ENCODE measurements at places on chromosomes 12 and 14.
A peak's percentile ranks its signal among the peaks of the same experiment; 100 is the strongest.

DNA sequence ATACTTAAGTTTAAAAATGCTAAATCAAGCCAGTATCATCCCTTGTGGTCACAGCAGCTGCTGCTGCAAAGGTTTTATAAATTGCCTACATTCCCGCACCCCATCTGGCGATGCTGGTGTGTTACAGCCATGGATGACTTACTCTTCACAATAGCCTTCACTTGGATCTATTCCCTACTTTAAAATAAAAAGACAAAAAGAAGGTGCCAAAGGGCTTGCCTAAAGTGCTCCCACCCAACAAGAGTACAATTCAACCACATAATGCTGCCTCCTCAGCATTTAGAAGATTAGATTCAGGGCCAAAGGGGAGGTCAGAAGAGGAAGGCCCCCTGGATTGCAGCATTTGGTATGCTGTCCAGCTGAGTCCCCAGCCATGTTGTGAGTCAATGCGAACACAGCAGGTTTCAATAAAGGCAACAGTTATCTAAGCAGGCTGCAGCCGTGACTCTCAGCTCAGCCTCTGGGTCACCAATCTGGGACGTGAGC is 176.1 kb downstream of the DAD1 start:
- no peak for DNase-seq

GRCh38 chr14:56570295-56570694 is 9.3 kb upstream of the TMEM260 start:
- no peak for DNase-seq

GRCh38 chr12:92502417-92503028 is 200.3 kb upstream of the PLEKHG7 start:
- peak; percentile 12 for DNase-seq

DNA sequence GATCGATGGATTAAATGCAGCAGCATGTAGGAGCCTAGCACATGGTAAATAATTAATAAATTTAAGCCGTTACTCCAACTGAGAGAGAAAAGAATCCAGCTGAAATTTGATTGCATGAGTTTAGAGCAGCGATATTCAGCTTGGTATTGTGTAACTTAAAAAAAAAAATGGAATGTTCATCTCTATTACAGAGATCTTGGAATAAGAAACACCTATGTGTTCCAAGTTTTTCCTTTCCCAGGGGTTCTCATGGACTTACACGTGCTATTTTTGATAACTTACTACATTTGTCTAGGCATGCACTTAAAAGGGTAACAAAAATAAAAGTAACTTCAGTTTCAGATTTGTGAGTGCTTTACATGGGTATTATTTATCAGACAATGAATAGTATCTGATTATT is 122.8 kb downstream of the RASSF9 start:
- no peak for DNase-seq

DNA sequence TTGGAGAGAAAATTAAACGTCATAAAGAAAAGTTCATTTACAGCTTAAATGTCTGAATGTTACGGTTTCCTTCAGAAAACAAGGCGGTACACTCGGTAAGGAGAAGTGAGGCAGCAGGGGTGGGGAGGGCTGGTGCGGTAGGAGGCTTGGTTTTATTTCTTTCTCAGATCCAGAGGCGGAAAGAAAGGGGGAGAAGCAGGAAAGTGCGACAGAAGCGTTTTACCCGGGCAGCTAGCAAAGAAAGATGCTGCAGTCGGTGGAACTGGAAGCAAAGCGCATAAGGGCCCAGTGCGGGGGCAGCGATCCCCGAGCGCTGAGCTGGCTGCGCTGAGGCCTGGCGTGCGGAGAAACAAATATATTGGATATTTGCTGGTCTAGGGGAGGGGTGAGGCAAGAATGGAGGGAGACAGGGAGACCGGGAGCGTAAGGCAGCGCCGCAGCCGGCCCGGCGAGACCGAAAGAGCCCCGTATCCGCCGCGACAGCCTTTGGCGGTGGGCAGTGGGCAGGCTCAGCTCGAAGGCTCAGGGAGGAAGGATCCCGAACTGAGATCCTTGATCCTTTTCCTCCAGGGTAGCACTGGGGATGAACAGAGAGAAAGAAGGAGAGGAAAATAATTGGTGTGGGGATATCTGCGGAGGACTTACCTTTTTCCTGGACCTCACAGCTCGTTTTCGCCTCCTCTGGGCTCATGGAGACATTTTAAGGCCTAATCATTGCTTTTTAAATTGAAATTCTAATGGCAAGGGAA is 6.4 kb upstream of the HOXC11 start:
- DNase-seq: no peak

- DNase-seq: no peak
Observed at GRCh38 chr14:62209287-62209899, 447.2 kb downstream of the SNAPC1 start.

DNA sequence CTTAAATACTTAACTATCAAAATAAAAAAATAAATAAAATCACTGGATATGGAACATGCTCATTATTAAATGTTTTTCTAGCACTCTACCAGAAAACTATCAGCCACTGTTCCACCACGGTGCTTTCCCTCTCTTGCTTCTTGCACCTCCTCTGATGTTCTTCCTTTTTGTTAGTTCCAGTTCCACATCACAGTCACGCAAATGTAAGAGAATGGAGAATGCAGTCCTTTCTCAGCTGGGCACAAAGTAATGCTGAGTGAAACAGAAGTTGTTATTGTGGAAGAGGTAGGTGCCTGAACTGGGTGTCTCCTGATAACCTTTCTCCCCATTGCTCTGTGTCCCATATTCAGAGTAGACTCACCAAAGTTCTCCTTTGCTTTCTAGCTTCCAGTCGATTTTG is 1116.9 kb upstream of the TMEM132C start:
- DNase-seq: no peak

GRCh38 chr14:28300356-28300755 is 466.2 kb upstream of the FOXG1 start:
- no peak for DNase-seq

- no peak for DNase-seq
Observed at GRCh38 chr12:62716866-62717525, 218.0 kb downstream of the PPM1H start.
